Activated CD8-positive, alpha-beta memory T cell treated with anti-CD3 and anti-CD28 coated beads for 36 hours (primary cell): ENCODE measurements at places on chromosomes 1 and 21. TPM values are rescaled to one million over a fixed set of nuclear protein-coding genes. Genes with fewer than 3 reads are reported as not detected.

NTMT2 gene
- total RNA-seq, result not detected

SPATA46 gene
- not detected for total RNA-seq

RGS4 gene
- total RNA-seq, result not detected

CELA3A gene
- not detected for total RNA-seq

NIBAN1 gene
- 36.9 TPM for total RNA-seq

OLIG2 gene
- total RNA-seq, result not detected

IL12RB2 gene
- total RNA-seq, result 48.3 TPM
